ENCODE measurements at places on chromosomes 7 and 10.

GRCh38 chr10:27388761-27389399 is 115.2 kb upstream of the RAB18 start:
- no peak for DNase-seq

DNA sequence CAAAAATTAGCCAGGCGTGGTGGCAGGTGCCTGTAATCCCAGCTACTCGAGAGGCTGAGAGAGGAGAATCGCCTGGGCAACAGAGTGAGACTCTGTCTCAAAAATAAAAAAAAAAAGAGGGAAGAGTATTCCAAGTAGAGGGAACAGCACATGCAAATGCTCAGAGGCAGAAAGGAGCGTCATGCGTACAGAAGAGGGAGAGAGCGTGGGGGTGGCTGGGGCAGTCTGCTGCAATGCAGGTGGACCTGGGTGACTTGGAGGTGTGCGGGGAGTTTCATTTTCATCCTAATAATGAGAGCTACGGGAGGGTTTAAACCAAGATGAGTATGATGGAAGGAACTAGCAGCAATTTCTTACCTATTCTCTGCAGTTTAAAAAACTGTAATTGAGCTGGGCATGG is 28.8 kb downstream of the CLIP2 start:
- DNase-seq: no peak

- DNase-seq: no peak
Observed at GRCh38 chr10:93397020-93397419, 85.1 kb downstream of the MYOF start.

DNA sequence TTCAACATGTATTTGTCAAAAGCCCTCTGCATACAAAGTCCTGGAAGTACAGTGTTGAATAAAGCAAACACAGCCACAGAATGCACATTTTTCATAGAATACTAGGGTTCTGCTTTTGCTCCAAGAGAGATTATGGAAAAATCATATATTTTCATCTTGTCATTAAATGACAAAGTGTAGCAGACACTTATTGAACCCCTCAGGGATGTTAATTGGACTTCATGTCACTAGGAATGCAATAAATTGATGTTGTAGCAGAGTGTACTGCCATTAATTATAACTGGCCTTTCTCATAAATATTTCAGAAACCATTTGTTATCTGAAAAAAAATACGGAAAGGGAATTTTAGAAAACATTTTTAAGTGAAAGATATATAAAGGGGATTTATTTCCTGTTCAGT is 64.5 kb upstream of the TAC1 start:
- DNase-seq: no peak

DNA sequence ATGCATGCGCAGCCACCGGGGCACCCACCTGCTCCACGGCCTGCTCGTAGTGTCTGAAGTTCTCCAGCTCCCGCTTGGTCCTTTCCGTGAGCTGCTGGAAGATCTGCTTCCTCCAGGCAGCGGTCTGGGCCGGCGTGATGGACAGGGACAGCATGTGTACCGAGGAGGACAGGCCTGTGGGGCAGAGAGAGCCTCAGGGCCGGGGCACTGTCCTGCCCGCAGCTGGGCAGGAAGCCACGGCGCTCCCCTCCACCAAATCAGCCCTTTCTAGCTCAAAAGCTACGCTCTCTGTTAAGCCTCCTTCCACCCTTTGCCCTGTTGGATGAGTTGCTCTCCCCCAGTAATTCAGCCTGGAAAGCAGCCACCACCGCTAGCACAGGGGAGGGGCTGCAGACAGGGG is 19.2 kb downstream of the TECPR1 start:
- DNase-seq: no peak

DNA sequence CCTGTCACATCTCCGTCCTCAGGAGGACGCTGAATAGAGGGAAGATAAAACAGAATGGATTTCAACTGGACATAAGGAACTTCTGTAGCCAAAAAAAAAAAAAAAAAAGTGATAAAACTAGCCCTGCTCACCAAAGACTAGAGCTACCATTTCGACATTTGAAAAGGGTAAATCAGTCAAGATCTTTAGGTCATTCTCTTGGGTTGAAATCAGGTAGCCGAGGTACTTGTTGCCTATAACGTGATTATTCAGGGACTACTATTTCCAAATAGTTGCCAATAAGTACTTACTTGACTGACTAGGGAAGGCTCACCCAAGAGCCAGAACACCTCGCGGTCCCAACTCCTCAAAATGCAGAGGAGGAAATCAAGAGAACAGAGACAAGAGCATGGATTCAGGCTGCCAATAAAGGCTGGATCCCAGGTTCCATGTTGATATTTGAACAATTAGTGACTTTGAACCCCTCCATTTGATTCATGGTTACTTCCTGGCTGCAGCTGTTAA is 2.0 kb downstream of the RHEB start:
- DNase-seq: no peak

GRCh38 chr10:80118669-80119068 is 13.9 kb upstream of the PLAC9 start:
- DNase-seq: no peak

GRCh38 chr10:92690211-92690914 is 608 bp downstream of the HHEX start:
- DNase-seq: peak; percentile 52

DNA sequence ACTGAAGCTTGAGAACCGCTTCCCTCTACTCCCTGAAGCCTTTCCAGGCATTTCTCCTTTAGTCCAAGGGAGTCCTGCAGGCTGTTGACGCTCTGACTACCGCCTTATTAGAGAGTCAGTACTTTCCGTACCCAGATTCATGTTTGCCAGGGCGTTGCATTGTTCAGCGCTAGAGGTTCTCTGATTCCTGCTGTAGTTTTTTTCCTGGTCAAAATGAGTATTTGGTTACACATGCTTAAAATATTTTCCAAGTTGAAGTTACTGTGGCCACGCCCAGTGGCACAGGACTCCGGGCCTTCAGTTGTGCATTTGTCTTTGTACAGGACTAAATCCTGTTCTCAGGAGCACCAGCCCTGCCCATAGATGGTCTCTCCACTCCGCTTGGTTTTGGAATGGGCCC is 7.9 kb downstream of the MTURN start:
- DNase-seq: no peak

DNA sequence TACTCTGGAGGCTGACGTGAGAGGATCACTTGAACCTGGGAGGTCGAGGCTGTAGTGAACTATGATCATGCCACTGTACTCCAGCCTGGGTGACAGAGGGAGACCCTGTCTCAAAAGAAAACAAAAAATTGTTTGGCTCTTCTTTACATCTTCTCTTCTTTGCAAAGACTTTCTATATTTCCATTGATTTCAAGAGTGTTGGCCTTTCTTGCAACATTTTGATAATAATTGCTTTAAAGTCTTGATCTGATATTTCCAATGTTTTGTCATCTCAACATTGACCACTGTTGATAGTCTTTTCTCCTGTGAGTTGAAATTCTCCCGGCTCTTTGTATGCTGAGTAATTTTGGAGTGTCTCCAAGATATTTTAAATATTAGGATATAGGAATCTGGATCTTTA is 17.8 kb upstream of the CLDN4 start:
- no peak for DNase-seq

DNA sequence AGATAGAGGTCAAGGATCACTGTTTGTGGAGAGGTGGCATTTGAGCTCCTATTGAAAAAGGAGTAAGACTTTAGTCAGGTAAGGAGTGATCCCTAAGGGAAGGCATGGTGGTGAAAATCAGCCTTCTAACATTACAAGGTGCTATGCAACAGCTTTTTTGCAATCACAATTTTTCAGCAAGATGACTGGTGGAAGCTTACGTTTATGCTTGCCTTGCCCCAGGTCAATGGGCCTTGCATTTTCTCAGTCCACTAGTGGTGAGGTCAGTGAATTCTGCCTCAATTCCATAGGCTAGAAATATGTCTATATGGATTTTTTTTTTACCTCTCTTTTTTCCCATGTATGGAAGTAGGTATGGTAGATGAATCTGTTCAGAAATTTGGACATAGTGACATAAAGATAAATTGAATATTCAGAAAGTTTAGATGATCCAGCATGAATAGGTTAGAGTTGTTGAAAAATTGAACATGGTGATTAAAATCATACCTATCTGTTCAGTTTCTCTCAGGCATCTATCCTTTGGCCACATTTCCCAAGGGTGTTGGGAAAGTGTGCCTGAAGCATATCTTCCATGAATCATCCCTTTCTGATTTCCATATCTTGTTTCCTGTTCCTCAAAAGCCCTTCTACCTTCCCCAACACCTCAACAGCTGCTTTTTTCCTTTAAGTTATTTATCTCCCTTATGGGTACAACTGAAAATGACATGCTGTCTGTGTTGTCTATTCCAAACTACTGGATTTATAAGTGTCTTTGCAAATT is 71.9 kb upstream of the PTPRZ1 start:
- no peak for DNase-seq

GRCh38 chr7:141944811-141945210 is 2.0 kb downstream of the CLEC5A start:
- no peak for DNase-seq

Data from stimulated activated CD8-positive, alpha-beta memory T cell treated with anti-CD3 and anti-CD28 coated beads, Interleukin-4, amount 100 ng/mL, for 4 hours (primary cell).